Small intestine (tissue), 16 donors: ENCODE measurements at places on chromosomes 16 and 17. TPM values are rescaled to one million over a fixed set of nuclear protein-coding genes. Genes with fewer than 3 reads are reported as not detected.
A peak's percentile ranks its signal among the peaks of the same experiment; 100 is the strongest.

DNA sequence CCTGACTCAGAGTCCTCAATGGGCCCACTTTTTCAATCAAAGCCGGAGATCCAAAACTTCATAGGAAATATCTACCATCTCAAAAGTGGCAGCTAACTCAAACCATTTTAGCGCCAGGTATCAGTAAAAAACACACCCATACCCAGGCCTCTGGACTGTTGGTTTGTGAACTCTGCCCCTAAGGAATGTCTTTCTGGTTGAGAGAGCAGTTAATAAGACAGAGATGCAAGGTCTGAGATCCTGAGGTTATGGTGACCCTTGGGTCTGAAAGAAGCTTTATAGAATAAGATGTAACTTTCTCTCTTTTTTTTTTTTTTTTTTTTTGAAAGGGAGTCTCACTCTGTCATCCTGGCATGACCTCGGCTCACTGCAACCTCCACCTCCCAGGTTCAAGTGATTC, 350.5 kb downstream of the SOX9 start:
- H3K4me1 ChIP-seq = peaks cover 55% of the 10 kb centered on the region
- H3K36me3 ChIP-seq = no peaks in the 10 kb centered on the region
- peak; percentile 62 for DNase-seq
- peak overlapping the region; percentile 19 for H3K27ac ChIP-seq

TAC4 gene
- not detected for polyA plus RNA-seq

DNA sequence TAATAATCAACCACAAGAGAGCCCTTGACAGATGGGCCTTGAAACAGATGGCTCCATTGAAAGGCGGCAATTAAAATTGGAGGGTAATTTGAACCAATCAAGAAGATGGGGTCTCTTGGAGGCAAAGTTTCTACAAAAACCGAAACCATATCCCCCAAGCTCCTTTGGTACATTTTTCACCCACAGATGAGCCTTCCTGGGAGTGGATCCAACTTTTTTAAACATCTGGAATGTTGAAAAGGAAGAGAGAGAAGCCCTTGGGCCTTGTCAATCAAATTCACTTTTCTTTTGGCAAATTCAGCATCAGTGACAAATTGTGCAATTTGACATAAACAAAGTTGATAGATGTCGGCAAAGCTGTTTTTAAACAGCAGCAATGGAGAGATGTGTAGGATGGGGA, 13.2 kb upstream of the NUP93 start:
- no peak for DNase-seq
- no peaks in the 10 kb centered on the region for H3K36me3 ChIP-seq
- no peak overlapping the region for H3K27ac ChIP-seq
- no peaks in the 10 kb centered on the region for H3K4me1 ChIP-seq
- H3K4me3 ChIP-seq = no peak overlapping the region
- H3K27me3 ChIP-seq = peaks cover 5% of the 10 kb centered on the region

GRCh38 chr17:15431196-15431595, 36.2 kb downstream of the CDRT4 start:
- no peak for DNase-seq
- no peak overlapping the region for H3K27ac ChIP-seq
- peaks cover 3% of the 10 kb centered on the region for H3K36me3 ChIP-seq
- H3K4me3 ChIP-seq = no peak overlapping the region
- H3K27me3 ChIP-seq = no peaks in the 10 kb centered on the region
- peaks cover 43% of the 10 kb centered on the region for H3K4me1 ChIP-seq
